ENCODE measurements at places on chromosomes 4 and X.

- DNase-seq, result no peak
Observed at GRCh38 chr4:82765134-82765533, 33.5 kb downstream of the SCD5 start.

GRCh38 chr4:7390906-7391636, 43.7 kb downstream of the PSAPL1 start:
- DNase-seq, result no peak

DNA sequence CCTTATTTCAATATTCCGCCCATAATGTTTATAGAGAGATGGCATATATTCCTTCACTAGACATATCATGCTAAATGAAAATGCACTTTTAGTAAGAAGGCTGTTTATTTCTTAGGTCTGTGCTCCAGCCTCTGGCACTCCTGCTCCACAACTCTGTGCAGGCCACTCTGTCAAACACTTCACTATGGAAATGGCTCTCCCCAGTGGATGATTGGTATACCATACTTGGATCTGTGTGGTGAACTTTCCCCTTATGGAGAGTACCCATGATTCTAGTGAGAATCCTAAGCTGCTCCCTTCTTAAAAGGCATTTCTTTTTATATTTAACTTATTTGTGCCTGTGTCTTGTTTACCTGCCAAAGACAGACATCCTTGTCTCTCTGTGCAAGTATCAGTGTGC, 480.1 kb upstream of the GALNT7 start:
- no peak for DNase-seq

DNA sequence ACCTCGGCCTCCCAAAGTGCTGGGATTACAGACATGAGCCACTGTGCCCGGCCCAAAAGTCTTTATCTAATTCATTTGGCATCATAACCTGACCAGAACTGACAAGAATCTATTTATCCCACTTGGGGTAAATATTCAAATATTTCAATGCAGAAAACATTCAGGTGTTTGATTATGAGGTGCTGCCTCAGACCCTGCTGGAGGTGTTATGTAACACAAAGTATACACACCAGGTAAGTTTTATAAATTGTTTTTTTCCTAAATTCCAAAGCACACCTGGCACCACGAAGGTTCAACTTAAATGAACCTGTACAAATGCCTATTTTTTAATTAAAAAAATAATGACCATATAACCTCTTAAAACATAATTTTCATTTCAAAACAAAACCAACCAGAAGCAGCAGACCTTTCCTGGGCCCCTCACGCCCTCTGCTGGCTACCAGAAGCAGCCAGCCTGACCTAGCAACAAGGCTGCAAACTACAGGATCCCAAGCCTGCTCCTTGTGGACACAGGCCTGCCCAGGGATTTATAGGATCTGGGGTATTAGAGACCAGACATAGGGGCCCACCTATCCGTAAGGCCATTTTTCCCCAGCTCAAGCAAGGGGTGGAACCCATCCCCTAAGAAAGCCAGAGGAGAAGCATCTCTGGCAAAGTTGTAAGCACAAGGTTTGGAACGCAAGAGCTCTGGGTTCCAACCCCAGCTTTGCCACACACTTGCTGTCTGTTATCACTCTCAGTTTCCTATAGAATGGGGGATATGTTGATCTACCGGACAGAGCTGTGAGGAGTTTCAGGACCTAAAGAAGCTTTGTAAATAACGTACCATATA, 11.7 kb downstream of the OTUD5 start:
- peak; percentile 73 for DNase-seq

GRCh38 chr4:156443488-156443887, 489.8 kb upstream of the CTSO start:
- DNase-seq, result no peak

DNA sequence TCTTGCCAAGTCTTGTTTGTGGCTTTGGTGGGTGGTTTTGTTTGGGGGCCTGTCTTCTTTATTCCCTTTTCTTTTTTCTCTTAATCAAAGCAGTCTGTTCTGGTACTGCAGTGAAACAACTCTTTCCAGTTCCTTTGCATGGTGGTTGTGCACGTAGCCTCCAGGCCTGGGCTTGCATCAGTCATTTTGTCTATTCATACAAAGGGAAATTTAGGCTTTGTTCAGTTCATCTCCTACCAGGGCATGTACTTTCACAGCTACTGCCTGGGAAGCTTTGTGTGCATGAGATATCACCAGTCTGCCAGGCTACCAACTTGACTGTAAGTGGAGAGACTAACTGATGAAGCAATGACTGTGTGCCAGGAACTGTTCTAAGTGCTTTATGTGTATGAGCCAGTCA, 8.5 kb downstream of the TRIM2 start:
- peak; percentile 39 for DNase-seq

DNA sequence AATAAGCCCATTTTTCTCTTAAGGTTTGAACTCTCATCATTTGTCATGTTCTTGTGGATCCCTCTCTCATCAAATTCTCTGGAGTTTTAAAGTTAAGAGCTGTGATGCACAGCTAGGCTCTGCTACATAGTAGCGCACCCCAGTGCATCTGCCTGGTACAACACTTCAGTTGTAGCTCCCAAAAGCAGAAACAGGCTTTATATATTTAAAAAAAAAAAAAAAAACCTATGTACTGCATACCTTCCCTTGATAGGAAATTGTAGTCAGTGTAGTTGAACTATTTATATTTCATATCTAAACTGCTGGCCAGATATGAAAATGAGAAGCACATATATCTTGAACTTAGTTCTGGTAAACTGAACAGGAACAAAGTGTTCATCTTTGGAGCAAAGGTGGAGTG, 131.4 kb downstream of the KLHL13 start:
- peak; percentile 45 for DNase-seq

DNA sequence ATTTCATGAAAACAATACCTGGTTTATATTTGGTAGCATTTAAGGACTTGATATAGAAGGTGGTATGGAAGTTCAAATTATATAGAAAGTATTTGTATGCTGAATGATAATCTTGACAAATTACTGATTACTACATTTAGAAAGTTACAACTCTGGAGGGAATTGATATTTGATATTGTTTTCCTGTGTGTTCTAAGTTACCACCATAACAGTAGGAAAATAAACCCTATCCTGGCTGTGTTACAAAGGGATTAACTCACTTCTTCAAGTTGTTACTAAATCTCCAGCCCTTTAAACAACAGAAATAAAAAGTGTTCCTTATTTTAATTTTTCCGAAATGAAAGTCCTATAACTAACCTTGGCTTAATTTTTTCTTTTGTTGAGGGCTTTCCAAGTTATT, 36.6 kb downstream of the FHL1 start:
- DNase-seq, result peak; percentile 64

- DNase-seq, result no peak
Observed at GRCh38 chrX:123442764-123443163, 258.7 kb downstream of the GRIA3 start.

DNA sequence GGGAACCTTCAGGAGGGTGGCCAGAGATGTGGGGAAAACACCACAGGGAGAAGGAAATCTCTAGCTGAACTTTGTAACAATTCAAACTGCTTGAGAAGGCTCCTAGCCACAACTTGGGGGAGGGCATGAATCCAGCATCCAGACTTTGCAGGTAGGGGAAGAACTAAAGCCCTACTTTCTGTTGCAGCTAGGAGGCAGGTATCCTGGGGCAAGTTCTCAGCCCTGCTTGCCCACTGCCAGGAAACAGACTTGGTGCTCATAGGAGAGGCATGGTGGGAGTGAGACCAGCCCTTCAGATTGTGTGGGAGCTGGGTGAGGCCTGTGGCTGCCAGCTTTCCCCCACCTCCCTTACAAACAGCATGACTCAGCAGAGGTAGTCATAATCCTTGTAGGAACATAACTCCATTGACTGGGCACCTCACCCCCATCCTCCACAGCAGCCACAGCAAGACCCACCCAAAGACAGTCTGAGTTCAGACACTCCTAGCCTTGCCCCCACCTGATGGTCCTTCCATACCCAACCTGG, 209.5 kb upstream of the CPEB2 start:
- no peak for DNase-seq

GRCh38 chr4:10552591-10553280, 95.5 kb upstream of the ZNF518B start:
- DNase-seq, result no peak

DNA sequence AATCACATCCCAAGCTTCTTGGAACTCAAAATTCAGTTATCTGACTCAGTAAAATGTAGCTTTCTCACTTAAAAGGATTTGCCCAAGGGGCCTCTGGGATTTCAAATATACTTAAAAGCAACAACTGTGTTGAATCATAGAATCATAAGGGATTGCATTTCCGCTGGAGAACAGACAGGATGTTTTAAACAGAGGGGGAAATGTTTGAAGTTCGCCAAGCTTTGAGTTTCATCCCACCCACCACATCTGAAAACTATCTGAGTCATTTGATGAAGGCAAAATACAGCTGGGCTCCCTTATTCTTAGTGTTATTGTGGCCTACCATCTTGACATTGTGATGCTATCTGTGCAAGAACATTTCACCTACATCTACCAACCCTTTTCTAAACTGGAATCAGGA, 73.5 kb downstream of the PPP1R2C start:
- peak; percentile 25 for DNase-seq

- no peak for DNase-seq
Observed at GRCh38 chrX:75989806-75990590, 182.9 kb upstream of the PBDC1 start.

DNA sequence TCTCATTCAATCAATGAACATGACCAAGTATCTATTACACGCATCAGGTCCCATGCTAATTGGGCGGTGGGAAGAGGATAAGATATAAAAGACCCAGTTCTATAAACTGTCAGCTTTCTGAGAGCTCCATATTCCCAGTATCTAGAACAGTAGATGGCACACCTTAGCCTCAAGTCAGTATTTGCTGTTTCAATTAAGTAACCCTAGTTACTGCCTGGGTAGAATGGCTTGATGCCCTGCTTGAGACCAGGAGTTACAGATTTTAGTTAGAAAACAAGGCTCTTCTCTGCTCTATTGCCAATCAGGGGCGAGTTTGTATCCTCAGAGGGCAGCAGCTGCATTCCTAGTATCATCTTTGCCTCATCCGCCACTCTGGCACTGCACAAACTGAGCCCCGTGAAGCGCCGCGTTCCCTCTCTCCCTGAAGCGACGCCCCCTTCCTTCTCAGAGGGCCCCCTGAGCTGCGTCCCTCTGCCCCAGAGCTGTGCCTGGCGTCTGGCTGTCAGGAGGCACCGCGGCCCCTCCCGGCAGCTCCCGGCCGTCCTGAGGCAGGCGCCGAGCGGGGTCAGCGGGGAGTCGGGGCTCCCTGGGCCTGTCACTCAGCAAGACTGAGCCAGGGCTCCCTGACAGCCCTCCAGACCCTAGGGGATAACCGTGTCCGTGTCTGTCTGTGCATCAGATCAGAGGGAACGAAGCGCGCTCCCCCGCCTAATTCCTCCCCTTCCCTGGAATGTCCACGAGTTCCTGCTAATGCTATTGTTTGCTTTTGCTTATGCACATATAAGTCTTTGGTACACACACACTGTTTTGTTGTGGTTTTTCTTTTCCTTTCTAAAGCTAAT, 212.4 kb upstream of the TTC29 start:
- DNase-seq, result peak; percentile 77

GRCh38 chr4:996030-996996, 3.1 kb upstream of the SLC26A1 start:
- no peak for DNase-seq

DNA sequence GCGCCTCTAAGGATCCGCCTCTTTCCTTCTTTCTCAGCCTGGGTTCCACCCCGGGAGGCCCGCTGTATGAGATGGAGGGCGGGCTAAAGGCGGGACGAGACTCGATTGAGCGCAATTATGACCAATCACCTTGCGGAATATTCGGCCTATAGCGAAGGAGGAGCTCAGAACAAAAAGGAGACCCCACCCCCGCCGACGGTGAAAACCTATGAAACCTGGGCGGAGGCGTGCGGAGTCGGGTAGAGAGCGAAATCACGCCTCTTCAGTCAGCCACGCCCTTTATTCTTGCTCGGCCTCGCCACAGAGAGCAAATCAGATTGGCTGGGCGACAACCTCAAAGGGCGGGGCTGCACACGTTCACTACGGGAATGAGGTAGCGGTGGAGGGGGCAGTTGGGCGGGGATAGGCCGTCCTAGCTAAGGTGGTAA, 615 bp upstream of the CDK16 start:
- DNase-seq, result peak; percentile 99

- no peak for DNase-seq
Observed at GRCh38 chr4:116357758-116358157, 727.6 kb downstream of the TRAM1L1 start.

All from adipocyte (in vitro differentiated cells).